Stimulated activated CD8-positive, alpha-beta memory T cell treated with anti-CD3 and anti-CD28 coated beads, Interleukin-7, amount 100 ng/mL, for 24 hours (primary cell): ENCODE measurements at places on chromosomes 3 and 15.

DNA sequence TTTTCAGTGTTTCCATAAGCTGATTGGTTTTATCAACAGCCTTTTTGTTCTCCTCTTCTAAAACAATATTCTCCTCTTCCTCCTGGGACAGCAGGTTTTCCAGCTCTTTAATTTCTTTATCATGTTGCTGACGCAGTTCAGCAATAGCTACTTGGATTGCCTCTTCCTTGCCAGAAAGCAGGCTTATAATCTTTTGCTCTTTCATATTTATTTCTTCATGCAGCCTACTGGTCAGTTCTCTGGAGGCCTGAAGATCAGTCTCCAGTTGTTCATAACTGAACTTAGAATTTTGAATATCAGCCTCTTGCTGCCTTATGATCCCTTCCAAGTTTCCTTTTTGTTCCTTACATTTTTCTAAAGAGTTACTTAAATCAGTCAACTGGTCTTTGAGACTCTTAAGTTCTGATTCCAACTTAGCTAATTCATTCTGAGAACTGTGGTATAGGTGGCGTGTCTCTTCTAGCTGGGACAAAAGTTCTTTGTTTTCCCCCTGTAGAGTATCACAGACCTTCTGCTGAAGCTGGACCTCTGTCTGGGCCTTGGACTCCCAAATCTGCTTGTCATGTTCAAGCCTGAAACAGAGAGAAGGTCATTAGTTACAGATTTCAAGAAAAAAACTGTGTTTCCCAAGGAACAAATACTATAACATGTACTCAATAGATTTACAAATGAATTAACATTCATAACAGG is 31.5 kb upstream of the HCLS1 start:
- no peak for DNase-seq

GRCh38 chr3:139557041-139557440 is 17.5 kb upstream of the RBP1 start:
- DNase-seq, result no peak

- DNase-seq, result no peak
Observed at GRCh38 chr3:108117241-108117775, 26.5 kb upstream of the CD47 start.

DNA sequence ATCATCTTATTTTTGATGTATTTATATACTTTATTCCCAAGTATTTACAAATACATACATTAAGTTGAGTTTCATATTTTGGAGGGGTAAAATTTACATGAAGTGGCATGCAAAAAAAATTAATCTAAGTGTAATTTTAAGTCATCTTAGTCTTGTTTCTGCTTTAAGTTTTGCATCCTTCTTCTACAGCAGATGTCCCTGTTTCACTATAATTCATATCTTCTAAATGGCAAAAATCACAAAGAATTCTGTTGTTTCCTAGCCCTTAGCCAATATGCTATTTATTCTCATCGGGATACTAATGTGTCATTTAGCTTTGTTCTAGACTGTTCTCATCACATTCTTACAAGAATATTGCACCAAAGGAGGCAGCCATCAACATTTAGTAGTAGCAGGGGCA is 831.9 kb downstream of the GBE1 start:
- no peak for DNase-seq

GRCh38 chr15:92580521-92580920 is 75.1 kb downstream of the FAM174B start:
- no peak for DNase-seq

DNA sequence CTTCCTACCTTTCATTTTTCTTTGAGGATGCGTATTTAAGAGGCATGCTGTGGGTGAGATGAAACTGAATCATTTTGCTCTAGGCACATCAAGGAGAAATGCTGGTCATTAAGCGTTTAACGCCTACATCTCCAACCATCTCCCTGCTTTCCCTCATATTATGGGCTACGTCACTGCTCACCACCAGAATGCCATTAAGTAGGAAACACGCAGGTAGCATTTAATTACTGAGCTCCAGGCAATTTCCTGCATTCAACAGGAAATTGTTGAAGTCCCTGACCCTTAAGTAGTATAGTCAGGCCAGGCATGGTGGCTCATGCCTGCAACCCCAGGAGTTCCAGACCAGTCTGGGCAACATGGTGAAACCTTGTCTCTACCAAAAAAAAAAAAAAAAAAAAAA is 66.1 kb downstream of the CHSY1 start:
- DNase-seq, result no peak

GRCh38 chr3:78802562-78802930 is 965.3 kb downstream of the ROBO1 start:
- no peak for DNase-seq

DNA sequence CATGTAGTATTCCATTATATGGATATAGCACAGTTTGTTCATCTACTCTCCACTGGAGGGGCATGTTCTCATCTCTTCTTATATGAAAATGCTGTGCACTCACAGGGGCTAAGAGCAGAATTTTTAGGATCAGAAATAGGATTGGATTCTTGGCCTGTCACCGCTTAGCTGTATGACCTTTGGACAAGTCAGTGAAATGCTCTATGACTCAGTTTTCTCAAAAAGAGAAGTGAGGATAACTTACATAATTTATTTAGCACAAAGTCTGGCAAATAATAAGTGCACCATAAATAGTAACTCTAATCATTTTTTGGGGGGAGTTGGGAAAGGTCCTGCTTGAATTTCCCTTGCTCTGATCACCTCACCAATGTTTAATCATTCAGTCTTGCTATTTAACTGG is 103.7 kb upstream of the LRIG1 start:
- no peak for DNase-seq
